SK-MEL-5 (cell line): ENCODE measurements at places on chromosomes 5 and 9. TPM values are rescaled to one million over a fixed set of nuclear protein-coding genes. Genes with fewer than 3 reads are reported as not detected.

Gene ARID3C
- 0.11 and 0.26 TPM in 2 replicates for total RNA-seq

Gene RNF183
- total RNA-seq, result not detected in 2 replicates

Gene PCDHB16
- 0.55 and 0.75 TPM in 2 replicates for total RNA-seq

Gene C5orf34
- 13.9 and 14.5 TPM in 2 replicates for total RNA-seq

Gene TERT
- 0.35 and 0.42 TPM in 2 replicates for total RNA-seq

Gene DNAH5
- total RNA-seq, result 0.11 and 0.43 TPM in 2 replicates

Gene NOXA1
- total RNA-seq, result 0.55 and 0.75 TPM in 2 replicates

Gene LHX6
- 2.3 and 2.4 TPM in 2 replicates for total RNA-seq

Gene TAF11L5
- not detected in 2 replicates for total RNA-seq

Gene PCDHB7
- 0.24 and 0.29 TPM in 2 replicates for total RNA-seq

Gene DMRT3
- total RNA-seq, result not detected in 2 replicates

Gene ADRA1B
- not detected in 2 replicates for total RNA-seq

Gene FCHO2
- 6.7 and 9.7 TPM in 2 replicates for total RNA-seq

Gene IGFBPL1
- total RNA-seq, result 7.9 and 8.5 TPM in 2 replicates

Gene NDOR1
- 5.1 and 6.4 TPM in 2 replicates for total RNA-seq

Gene HMHB1
- not detected in 2 replicates for total RNA-seq
